ENCODE measurements at places on chromosomes 4 and X. TPM values are rescaled to one million over a fixed set of nuclear protein-coding genes. Genes with fewer than 3 reads are reported as not detected.

DNA sequence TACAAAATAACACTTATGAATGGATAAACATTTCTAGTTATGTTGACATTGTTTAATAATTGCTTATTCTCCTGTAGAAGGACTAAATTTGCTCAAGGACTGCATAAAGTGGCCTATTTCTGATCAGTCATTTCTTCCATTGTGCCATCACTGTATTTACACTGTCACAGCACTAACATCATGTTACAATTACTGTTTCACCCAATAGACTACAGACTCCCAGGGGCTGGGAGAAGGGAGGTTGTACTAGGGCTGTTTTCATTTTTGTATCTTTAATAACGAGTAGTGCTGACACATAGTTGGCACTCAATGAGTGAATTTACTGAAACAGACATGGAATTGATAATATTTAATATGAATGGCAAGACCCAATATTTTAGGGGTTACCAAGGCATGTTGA, 139.5 kb downstream of the SLC10A7 start:
- DNase-seq = no peak

- no peak for DNase-seq
Observed at GRCh38 chr4:1549638-1550035, 134.5 kb downstream of the FAM53A start.

DNA sequence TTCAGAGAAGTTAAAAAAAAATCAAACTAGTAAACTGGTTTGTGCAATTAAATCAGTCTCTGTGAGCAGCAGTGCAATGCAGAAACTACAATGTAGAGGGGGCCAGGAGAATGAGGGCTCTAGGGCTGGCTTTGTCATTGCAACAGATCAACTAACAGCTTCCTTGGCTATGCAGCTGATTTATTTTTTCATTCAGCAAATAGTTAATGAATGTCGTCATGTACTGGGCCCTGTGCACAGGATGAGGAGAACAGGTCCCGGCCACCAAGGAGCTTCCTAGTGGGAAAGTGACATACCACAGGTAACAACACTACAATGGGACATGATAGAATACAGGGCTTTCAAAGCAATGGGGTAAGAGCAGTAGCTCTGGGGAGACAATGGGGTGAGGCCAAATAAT, 190.1 kb downstream of the NSUN7 start:
- no peak for DNase-seq

The CDS1 gene
- 51.9 TPM for total RNA-seq

The SULT1E1 gene
- total RNA-seq = not detected

The PROM1 gene
- total RNA-seq = 34.3 TPM

The NAT8L gene
- total RNA-seq = 0.11 TPM

The ZNF157 gene
- total RNA-seq = not detected

The GPR34 gene
- total RNA-seq = 2.3 TPM
